ENCODE measurements at places on chromosomes 4 and X. TPM values are rescaled to one million over a fixed set of nuclear protein-coding genes. Genes with fewer than 3 reads are reported as not detected.

OTUD6A gene
- not detected for total RNA-seq

IGSF1 gene
- not detected for total RNA-seq

SGMS2 gene
- total RNA-seq: 129 TPM

SH2D1A gene
- total RNA-seq: not detected

CPE gene
- total RNA-seq: 18.2 TPM

CACNA1F gene
- not detected for total RNA-seq

CCKAR gene
- 0.91 TPM for total RNA-seq

LDB2 gene
- 3.9 TPM for total RNA-seq

DKK2 gene
- total RNA-seq: 0.32 TPM

ENOPH1 gene
- 29.1 TPM for total RNA-seq

PCDH10 gene
- total RNA-seq: 1.3 TPM

SYNPO2 gene
- 6.4 TPM for total RNA-seq

SPACA5 gene
- not detected for total RNA-seq

MSANTD1 gene
- 0.65 TPM for total RNA-seq

TMSB15B gene
- total RNA-seq: 3.4 TPM

SMPX gene
- total RNA-seq: not detected

CC2D2A gene
- total RNA-seq: 41.0 TPM

PFKFB1 gene
- 0.13 TPM for total RNA-seq

SLC30A9 gene
- total RNA-seq: 76.8 TPM

AGTR2 gene
- total RNA-seq: not detected

GNRHR gene
- total RNA-seq: not detected

All from articular chondrocyte of knee joint (primary cell).